ENCODE measurements at places on chromosomes 5 and 9.
A peak's percentile ranks its signal among the peaks of the same experiment; 100 is the strongest.

GRCh38 chr5:146731909-146732659 is 146.5 kb downstream of the PPP2R2B start:
- DNase-seq: no peak

DNA sequence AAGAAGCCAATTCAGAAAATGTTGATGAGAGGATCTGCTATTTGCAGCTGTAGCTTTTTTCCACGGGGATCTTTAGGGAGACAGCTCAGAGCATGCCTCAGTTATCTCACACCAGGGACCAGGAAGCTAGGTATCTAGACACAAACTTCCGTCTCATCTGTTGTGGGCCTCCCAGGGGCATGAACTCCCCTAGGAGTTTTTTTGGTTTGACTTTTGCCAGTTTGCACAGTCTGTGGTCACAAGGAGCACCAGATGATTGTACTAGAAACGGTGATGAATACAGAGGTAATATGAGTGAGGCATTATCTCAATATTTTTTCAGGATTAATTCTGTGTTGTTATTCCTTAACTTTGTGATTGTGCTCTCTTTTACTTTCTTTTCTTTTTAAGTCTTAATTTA is 533.2 kb upstream of the SEMA6A start:
- no peak for DNase-seq

GRCh38 chr9:15531380-15531779 is 20.6 kb upstream of the PSIP1 start:
- no peak for DNase-seq

- no peak for DNase-seq
These were observed 285.5 kb upstream of the WWC1 start for GRCh38 chr5:168005936-168006335.

GRCh38 chr9:97831843-97832636 is 21.0 kb upstream of the FOXE1 start:
- DNase-seq: no peak

- no peak for DNase-seq
These were observed 20.6 kb upstream of the ZFYVE16 start for GRCh38 chr5:80387063-80387768.

DNA sequence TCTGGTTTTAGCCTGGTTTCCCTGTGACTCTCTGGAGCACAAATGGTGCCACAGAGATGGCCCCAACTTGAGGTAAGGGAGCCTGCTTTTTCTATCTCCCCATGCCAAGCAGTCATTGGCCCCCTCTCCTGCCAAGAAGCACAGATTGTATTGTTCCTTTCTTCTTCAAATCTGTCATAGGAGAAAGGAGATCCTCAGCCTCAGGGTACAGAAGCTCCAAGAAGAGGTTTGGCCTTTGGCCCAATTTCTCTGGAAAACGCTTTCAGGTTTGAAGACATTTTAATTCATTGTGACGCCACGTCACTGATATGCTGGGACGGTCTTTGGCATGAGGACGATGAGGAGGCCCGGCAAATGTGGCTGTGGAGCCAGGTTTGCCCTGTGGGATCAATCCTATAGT is 29.2 kb upstream of the PANK3 start:
- DNase-seq: no peak

GRCh38 chr5:10985721-10986110 is 224.7 kb upstream of the DAP start:
- DNase-seq: no peak

GRCh38 chr5:149552553-149553160 is 1.4 kb upstream of the CSNK1A1 start:
- no peak for DNase-seq

- DNase-seq: no peak
These were observed 7.3 kb downstream of the SRFBP1 start for GRCh38 chr5:121968910-121969607.

DNA sequence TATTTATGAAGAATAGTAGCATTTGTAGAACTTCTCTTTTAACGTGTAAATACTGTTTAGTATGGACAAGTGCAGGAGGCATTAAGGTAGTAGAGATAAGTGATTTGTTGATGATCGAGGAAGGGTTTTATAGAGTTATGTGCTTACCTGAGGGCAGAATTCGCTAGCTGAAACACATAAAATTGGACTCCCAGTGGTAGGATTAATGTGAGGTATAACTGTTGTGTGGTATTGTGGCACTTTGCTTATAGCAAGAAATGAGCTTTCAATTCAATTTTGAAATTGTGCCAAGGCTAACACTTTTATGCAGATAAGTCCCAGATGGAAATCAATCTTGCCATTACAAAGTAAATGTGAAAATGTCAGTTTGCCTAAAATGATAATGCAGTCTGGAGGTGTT is 1.2 kb downstream of the AP3S1 start:
- DNase-seq: no peak

DNA sequence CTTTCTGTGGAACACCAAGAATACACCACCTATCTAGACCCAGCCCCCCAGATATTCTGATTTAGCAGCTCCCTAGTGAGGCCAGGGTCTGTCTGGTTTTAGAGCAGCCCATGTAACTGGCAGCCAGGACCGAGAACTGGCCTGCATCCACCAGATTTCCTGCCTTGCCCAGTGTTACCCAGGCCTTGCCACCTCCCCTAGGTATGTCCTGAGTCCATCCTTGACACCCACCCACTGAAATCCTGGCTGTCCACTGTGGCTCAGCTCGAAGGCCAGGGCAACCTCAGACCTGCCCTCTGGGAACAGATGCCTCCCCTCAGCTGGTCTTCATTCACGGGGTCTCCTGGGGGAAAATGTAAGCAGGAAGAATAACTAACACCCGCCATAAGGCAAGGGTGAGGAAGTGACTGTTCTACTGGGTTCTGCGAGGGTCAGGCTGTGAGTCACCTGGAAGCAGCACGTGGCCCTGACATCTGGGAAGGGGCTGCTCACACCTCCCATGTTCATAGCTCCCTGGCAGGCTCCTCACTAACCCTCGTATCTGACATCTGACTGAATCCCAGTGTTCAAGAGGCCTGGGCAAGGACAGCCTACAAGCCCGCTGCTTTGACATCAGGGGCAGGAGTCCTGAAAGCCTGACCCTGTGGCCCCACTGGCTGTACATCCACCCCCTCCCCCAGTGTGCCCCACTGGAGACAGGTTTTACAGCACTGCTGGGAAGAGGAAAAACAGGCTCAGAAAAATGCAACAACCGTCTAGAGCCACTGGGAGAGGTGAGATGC is 72.7 kb downstream of the SEMA4D start:
- no peak for DNase-seq

- DNase-seq: peak; percentile 35
These were observed 31.1 kb upstream of the ADAMTSL1 start for GRCh38 chr9:18442629-18443491.

GRCh38 chr5:84168841-84169240 is 215.8 kb downstream of the EDIL3 start:
- no peak for DNase-seq

DNA sequence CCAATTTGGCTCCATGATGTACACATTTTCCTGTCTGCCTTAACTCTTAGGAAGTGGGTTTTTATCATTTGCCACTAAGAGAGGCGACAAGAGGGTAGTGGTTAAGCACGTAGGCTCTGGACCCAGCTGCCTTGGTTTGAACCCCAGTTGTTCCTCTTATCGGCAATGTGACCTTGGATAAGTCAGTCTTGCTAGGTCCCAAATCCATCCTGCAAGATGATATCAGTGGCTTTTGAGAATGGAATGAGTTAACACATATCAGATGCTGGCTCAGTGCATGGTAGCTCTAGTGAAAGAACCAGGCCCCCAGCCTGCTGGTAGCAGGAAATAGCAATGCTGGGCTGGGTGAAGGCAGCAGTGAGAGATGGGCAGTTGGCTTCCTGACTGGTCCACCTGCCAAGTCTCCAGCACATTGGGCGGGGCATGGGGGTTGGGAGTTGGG is 72.5 kb downstream of the STK10 start:
- DNase-seq: peak; percentile 12

DNA sequence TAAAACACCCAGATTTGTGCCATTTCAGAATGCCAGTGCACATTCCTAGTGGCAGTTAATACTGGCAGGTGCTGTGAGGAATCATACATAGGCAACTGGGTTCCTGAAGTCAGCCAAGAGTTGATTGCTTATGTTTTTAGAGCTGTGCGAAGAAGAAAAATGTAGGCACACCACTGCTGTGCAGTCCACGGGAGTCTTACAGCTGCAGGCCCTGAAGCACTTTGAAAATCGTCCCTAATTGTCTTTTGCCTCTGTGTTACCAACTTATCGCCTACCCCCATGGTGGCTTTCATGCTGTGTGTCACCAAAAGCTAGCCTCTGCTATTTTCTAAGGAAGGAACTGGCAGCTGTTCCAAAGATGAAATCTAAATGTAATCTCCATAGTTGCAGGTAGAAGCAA is 263.9 kb downstream of the ARRDC3 start:
- DNase-seq: no peak

- DNase-seq: no peak
These were observed 184.5 kb upstream of the FBN2 start for GRCh38 chr5:128722551-128722950.

- no peak for DNase-seq
These were observed 28.3 kb upstream of the CER1 start for GRCh38 chr9:14750821-14751220.

GRCh38 chr9:30677221-30677620 is 1707.2 kb upstream of the ACO1 start:
- DNase-seq: no peak

- DNase-seq: no peak
These were observed 36.0 kb downstream of the WHRN start for GRCh38 chr9:114469091-114469853.

DNA sequence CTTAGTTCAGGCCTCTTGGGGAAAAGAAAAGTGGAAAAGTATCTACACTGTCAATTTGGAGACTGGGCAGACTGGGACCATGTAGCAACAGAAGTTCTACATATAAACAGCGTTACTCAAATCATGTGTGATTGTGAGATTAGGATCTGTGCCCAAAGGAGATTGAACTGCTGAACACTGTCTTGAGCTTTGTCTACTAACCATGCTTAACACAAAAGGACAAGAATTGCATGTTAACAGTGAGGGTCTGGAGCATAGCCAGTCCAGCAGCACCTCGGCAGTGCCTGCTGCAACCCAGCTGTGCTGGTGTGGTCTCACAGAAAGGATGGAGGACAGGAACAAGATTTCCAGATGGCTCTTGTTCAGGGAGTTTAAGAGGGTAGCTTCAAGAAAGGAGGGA is 5.7 kb downstream of the PAM start:
- DNase-seq: no peak

DNA sequence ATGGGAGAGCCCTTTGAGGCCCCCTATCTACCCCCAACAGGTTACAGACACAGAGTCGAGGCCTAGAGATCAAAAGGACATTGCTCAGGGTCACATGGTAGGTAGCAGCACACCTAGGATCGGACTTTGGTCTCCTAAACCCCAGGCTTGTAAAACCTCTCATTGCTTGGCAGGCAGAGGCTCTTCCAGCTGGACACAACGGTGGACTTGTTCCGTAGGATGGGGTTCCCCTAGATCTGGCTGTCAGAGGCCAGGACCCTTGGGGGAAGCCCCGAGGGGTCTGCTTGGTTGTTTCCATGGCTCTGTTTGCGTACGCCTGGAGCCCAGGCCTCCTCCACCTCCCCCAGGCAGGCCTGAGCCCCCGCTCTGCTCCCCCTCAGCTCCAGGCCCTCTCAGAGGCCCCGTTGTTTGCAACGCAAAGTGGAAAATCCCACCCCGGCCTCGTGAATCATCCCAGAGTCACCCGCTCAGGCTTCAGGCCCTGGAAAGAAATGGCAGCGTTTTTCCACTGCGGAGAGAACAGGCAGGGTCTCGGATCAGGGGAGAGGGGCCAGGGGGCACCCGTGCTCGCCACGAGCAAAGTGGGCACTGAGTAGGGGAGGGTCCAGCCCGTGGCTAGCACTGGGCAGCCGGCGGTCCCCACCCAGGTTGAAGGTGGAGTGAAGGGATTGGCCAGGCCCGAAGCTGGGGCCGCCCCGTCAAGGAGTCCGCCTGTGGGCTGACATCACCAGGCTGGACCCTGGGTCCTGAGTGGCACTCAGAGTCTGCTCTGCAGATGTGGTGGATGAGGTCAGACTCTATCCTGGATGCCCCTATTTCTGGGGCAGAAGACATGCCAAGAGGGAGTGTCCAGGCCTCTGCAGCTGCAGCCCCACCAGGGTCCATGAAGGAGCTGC is 19.8 kb downstream of the COL27A1 start:
- no peak for DNase-seq

DNA sequence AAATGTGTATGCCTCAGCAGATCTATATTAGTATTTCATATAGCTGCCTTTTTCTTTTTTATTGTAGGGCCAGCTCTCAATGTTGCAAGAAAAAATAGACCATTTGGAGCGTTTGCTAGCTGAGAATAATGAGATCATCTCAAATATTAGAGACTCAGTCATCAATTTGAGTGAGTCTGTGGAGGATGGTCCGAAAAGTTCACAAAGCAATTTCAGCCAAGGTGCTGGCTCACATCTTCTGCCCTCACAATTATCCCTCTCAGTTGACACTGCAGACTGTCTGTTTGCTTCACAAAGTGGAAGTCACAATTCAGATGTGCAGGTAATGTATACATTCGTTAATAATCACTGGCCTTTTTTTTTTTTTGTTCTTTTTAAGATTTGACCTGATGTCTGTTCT is 23.7 kb downstream of the MAN2A1 start:
- DNase-seq: no peak

- DNase-seq: peak; percentile 51
These were observed 42.4 kb downstream of the FYB1 start for GRCh38 chr5:39176759-39177630.

DNA sequence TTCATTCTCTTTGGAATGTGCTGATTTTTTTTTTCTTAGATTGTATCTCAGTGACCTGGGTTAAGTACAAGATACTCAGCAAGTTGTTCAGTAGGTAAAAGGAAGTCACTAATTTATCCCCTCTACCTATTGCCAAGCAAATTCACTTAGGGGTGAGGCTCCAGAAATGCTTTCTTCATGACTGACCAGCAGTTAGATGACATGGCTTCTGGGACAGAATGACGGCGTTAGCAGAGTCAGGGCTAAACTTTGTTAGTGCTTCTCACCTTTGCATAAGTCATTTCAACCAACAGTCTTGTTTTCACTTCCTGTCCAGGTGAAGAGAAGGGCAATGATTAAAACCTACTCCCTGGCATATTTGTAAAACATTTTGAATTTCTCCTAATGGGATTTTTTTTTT is 20.2 kb upstream of the MTAP start:
- no peak for DNase-seq

DNA sequence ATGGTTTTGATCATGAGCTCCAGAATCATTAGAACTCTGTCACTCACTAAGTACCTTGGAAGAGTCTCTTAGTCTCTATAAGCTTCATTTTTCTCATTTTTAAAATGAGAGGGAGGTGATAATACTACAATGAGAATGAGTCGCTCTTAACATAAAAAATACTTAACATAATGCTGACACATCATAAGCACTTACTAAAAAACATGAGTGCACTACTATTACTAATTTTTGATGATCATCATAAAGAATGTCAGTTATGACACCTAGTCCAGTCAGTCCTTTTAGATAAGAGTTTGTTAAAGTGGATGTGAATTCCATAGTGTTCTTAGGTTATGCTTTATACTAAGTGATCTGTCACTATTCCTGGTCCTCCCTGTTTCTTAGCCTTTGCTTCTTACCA is 200.4 kb upstream of the SLC24A2 start:
- no peak for DNase-seq

GRCh38 chr9:110088099-110088498 is 119.9 kb downstream of the C9orf152 start:
- no peak for DNase-seq

- peak; percentile 0 for DNase-seq
These were observed 24.5 kb downstream of the FGD3 start for GRCh38 chr9:92971776-92972175.

- peak; percentile 43 for DNase-seq
These were observed 35.6 kb downstream of the TNFSF8 start for GRCh38 chr9:114894609-114895433.
